ENCODE measurements at places on chromosomes 7 and 10. TPM values are rescaled to one million over a fixed set of nuclear protein-coding genes. Genes with fewer than 3 reads are reported as not detected.

The GNAT3 gene
- not detected for total RNA-seq

The FKBP6 gene
- total RNA-seq: not detected

The SYNPO2L gene
- 0.02 TPM for total RNA-seq

The CXCL12 gene
- 0.14 TPM for total RNA-seq

The H2BK1 gene
- not detected for total RNA-seq

The CDH23 gene
- total RNA-seq: 3.2 TPM

The AOAH gene
- total RNA-seq: 0.11 TPM

The MAGI2 gene
- total RNA-seq: 0.45 TPM

The PLEKHS1 gene
- 0.04 TPM for total RNA-seq

The NUDT5 gene
- total RNA-seq: 157 TPM

The ORC5 gene
- total RNA-seq: 29.0 TPM

The ELFN1 gene
- 0.30 TPM for total RNA-seq

The PLA2G12B gene
- total RNA-seq: not detected

The OR2A12 gene
- total RNA-seq: not detected

The BAIAP2L1 gene
- total RNA-seq: 44.4 TPM

The PDGFA gene
- 34.4 TPM for total RNA-seq

The EMX2 gene
- total RNA-seq: not detected

The ACBD7 gene
- 1.2 TPM for total RNA-seq

The TAC1 gene
- 0.11 TPM for total RNA-seq

The EPDR1 gene
- 74.5 TPM for total RNA-seq

The ADCY1 gene
- 2.6 TPM for total RNA-seq

The CALCR gene
- 0.05 TPM for total RNA-seq
